Activated T-helper 1 cell treated with anti-CD3 and anti-CD28 coated beads, Interleukin-2, amount 50 U/mL, for 16 hours (primary cell): ENCODE measurements at places on chromosomes 13 and 19.

GRCh38 chr19:45630463-45630862, 8.7 kb downstream of the EML2 start:
- DNase-seq: no peak

DNA sequence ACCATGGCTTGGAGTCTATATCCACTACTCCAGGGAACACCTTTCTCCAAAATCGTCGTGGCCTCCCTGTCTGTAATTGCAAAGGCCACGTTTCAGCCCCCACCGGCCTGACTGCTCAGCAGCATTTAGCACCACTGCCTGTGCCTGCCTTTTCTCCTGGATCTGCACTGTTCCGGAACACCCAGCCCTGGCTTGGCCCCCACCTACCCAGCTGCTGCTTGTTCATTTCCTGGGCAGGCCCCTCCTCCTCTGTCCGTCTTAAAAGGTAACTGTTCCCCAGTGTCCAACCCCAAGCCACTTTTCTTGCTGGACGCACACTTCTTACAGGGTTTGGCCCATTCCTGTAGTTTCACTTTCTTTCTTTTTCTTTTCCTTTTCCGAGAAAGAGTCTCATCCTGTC, 8.5 kb upstream of the SYT5 start:
- no peak for DNase-seq

- no peak for DNase-seq
Observed at GRCh38 chr19:40381321-40381720, 8.7 kb downstream of the HIPK4 start.

GRCh38 chr13:65943024-65943423, 1287.1 kb downstream of the PCDH9 start:
- DNase-seq: no peak

DNA sequence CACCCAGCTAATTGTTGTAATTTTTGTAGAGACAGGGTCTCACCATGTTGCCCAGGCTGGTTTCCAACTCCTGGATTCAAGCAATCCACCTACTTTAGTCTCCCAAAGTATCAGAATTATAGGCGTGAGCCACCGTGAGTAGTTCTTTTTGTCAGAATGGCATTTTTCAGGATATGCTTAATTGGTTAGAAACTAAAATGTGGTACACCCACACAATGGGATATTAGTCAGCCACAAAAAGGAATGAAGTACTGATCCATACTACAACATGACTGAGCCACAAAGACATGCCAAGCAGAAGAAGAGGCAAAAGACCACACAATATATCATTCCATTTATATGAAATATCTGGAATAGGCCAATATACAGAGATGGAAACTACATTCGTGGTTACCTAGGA, 41.7 kb upstream of the MAP3K10 start:
- DNase-seq: no peak

DNA sequence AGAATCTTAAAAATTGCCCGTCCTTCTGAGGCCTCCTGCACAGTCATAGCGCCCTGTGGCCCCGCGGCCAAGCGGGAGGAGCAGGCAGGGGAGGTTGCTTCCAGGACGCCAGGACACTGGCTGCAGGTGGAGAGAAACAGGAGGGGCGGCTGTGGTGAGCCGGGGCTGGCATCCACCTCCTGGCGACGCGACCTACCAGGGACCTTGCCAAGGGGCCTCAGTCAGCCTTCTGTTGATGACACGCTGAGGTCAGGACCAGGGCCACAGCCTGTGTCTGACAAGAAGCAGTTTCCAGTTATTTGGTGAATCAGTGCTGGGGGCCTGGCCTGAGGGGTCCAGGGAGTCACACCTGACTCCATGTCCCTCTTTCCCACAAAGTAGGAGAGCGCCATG, 13.3 kb upstream of the MKNK2 start:
- no peak for DNase-seq

GRCh38 chr13:38980750-38981078, 9.9 kb downstream of the STOML3 start:
- no peak for DNase-seq
